CD4-positive, alpha-beta memory T cell (primary cell): ENCODE measurements at places on chromosomes 3 and 15.

DNA sequence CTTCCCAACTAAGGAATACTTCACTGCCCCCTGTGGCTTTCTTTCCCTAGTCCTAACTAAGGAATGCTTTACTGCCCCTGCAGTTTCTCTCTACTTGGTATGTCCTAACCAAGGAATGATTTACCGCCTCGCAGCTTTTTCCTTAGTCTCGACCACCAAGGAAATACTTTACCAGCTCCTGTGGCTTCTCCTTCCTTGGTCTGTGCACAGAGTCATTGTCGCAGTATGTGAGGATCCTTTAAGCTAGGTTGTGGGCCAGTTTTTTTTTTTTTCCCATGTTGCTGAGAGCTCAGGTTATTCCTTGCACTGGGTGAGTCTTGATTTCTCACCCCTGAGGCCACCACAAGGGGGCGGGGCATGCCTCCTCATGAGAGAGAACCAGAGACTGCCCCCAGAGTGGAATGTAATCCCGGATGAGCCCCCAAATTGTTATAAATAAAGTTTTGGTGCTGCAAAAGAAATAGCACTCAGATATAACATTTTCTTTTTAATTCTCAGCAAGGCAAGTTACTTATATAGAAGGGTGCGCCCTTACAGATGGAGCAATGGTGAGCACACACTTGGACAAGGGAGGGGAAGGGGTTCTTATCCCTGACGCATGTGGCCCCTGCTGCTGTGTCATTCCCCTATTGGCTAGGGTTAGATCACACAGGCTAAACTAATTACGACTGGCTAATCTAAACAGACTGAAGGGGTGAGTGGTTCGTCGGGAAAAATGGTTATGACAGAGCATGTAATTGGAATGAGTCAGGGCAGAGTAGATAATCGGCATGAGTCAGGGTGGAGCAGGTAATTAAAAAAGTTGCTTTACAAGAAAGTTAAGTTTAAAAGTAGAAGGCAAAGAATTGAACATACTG, 27.0 kb downstream of the NDUFB4 start:
- DNase-seq: peak; percentile 5

DNA sequence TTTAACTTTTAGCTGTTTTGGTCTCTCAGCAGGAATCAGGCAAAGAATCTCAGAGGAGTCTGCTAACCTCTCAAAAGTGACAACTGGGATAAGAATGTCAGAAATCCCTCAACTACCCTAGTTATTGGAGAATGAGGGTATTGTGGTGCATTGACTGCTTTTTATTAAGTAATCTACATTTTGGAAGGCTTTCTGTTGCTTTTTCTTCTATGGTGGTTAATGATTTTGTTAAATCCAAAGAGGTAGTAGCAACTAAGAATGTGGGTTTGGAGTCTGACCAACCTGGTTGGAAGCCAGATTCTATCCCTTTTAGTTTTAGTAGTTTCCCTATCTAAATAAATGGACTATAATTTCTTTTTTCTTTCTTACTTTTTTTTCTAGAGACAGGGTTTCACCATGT, 94.7 kb upstream of the RNF7 start:
- DNase-seq: no peak

DNA sequence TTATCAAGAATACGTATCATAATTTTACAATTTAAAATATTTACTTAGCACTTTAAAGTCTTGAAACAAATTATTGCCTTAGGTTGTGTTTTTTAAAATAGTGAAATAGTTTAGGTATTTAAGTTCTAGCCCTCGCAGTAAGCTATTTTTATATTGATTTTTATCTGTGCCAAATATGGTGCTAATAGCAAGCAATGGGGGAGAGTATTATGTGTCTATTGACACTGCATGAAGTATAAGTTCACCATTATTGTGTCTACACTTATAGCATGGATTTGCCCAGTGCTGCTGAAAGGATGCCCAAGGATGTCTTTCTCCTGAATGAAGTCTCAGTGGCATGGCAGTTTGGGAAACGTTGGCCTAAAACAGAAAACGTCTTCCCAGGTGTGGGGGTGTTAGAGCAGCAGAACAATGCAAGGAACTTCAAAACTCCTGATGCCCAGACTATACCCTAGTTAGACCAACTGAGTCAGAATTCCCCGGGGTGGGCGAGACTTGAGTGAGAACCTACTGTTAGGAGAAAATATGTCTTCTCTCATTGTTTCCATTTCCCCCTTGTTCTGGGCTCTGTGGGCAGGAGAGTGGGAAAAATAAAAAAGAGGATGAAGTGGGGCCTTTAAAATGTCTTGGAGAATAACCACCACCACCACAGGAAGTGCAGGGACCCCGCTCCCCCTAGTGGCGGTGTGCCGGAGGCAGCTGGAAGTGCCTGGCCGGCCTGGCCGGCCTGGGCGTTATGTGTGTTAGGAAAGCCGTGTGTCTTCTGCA, 104.2 kb upstream of the SLC7A14 start:
- DNase-seq: peak; percentile 12

DNA sequence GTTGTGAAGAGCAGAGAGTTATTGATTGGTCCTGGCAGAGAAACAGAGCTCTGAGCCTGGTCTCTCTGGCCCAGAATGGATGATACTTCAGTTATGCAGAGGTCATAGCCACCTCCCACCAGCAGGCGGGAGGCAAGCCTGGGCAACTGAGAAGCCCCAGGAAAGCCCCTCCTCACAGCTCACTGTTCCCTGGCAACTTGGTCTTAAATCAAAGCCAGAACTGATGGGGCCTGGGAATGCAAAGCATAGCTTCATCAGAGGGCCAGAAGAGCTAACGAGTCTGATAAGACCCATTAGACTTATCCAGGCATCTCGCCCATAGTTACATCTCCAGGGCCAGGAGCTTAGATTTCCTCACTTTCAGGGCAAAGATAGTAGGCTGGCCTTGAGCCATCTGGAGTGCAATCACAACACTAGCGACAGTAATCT, 5.5 kb upstream of the COLQ start:
- no peak for DNase-seq

DNA sequence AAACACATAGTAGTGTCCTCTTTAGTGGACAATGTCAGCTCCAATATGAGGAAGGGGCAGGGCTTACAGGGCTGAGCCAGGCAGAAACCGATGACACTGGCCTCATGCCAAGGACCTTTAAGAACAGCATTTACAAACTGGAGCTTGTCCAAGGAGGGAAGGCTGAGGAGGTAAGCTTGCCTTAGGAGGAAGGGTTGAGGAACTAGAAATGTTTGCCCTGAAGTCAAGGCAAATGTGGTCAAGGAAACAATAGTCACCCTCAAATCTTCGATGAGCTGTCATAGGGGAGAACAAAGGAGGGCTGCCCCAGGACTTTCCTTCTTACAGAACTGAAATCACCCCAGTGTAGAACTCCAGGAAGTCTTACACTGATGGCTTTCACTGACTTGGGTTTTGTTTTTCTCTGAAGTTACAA, 136.4 kb downstream of the LIPC start:
- no peak for DNase-seq

DNA sequence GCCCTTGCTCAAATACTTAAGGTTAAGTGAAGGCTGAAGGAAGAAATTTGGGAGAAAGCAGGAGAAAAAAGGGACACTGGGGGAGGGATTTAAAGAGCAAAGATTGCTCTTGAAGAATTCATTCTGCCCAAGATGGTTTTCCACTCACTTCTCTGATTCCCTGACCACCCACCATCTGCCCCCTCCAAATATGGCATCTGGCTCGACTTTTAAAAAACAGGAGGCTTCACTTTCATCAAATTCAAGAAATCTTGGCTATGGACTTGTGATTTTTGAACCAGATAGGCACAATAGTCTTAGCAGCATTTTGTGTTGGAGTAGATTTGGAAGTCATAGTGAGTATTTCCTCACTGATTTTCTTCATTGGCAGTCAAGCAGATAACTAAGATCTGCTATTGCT, 574.4 kb upstream of the SUCLG2 start:
- no peak for DNase-seq

DNA sequence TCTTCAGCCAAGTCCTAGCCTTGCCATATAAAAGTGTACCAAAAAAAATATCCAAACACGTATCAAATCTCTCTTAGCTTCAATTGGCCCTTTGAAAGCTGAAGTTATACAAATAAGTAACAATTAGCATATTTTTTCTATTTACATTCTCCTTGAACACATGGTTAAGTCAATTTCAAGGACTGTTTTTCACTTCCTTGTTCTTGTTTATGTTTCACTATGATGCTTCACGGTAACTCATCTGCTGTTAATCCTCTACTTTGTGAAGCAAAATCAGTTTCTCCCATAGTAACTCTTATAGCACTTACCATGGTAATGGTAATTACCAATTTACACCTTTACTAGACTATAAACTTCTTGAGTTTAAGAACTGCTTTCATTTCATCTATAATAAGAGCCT, 10.6 kb upstream of the SPRED1 start:
- DNase-seq: no peak

DNA sequence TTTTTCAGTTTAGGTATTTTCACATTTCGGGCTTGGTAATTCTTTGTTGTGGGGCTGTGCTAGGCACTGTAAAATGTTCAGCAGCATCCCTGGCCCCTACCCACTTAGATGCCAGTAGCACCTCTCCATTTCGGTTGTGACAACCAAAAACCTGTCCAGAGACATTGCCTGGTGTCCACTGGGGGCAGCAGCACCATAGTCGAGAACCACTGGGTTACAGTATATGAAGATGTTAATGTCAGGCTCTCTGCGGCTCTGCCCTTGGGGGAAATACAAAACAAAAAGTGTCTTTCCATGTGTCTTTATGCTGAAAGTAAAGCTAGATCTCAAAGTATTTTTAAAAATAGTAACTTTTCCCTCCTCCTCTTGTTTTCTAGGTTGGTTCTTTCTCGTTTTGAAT, 177.2 kb downstream of the ITPR1 start:
- no peak for DNase-seq

- no peak for DNase-seq
Measured at GRCh38 chr3:132038198-132038825, 3.5 kb upstream of the CPNE4 start.

DNA sequence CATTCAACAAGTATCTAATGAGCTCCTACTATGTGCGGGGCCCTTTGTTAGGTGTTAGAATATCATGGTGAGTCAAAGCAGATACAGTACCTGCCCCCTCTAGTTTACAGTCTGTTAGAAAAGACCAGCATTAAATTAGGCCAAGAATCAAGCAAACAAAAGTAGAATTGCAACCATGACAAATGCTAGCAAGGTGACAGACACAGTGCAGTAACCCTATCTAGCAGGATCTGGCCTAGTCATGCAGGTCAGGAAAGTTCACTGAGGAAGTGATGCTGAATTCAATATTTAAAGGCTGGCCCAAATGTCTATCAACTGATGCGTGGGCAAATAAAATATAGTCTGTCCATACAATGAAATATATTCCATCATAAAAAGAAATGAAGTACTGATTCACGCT, 200.7 kb downstream of the RORA start:
- DNase-seq: no peak

- no peak for DNase-seq
Measured at GRCh38 chr3:134255404-134255803, 4.7 kb upstream of the RYK start.

GRCh38 chr15:57375827-57376695, at the start of gene CGNL1:
Gene CGNL1, plus strand, starts transcription at chr15:57376505. Its CDS starts 61,495 bp downstream, at chr15:57438000.
- DNase-seq: no peak

DNA sequence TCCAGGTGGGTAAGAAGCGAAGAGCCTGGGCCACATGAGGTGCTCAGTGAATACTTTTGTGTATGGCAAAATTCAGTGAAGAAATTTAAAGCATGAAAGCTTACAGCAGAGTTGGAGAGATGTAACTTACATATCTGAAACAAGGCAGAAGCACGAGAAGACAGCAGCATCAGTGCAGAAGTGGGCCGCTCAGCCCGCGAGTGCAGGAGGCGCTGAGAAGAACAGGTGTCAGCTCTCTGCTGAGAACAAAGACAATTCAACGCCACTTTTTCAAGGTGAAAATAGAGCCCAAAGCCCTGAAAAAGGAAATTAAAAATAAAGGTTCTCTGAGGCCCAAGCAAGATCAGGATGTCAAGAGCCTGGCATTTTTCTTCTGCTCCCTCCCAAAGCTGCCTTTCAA, 58.3 kb downstream of the RBPMS2 start:
- no peak for DNase-seq

DNA sequence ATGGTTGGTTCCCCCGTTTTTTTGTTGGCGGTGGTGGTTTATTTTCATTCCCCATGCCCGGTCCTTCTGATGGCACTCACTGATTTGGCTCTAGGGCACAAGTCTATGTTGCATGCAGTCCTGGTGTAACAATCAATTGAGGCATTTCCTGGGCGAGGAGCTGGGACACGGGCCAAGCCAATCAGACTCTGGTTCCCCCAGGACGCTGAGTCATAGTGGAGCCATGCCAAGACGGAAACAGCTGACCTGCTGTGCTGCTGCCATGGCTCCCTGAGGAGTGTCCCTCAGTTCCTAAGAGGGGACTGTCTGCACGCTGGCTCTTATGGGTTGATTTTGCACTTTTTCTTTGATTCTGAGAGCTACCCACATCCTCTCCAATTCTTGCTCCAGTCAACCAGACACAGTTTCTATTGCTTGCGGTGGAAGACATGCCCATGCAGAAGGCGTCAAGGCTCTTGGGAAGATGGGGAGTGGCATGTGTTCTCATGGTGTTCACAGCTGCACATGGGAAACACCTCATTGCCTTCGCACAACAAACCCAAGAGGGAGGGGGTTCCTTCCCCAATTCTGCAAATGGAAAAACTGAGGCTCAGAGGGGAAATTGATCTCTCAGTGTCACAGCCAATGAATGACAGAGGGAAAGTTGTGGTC, 28.3 kb upstream of the ALDH1L1 start:
- no peak for DNase-seq

DNA sequence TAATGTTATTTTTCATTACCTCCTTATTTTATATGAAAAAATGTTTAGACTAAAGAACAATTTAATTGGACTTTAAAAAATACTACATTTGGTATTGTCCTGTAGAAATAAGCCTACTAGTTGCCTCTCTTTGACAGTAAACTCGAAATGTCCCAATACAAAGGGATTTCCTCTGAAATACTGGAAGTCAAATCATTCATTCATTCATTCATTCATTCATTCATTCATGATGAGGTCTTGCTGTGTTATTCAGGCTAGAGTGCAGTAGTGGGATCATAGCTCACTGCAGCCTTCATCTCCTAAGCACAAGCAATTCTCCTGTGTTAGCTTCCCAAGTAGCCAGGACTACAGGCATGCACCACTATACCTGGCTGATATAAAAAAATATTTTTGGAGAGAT, 50.6 kb upstream of the PYGO1 start:
- DNase-seq: no peak

GRCh38 chr15:91259077-91259476, 159.0 kb downstream of the SV2B start:
- no peak for DNase-seq

DNA sequence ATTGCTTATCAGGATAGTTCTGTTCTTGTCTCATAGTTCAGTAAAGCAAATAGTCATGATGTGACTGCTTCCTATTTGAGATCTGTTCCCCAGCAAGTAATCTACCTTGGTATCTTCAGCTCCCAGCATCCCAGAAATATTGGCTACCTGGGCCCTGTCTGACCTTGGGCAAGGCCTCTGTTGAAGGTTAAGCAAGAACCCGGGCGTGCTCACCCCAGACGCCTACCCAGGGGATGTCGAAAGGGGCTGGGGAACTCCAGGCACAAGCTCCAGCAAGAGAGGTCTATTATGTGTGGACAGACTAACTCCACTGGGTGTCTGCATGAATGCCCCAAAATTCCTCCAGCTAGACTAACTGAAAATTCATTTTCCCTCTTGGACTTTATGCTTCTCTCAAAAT, 37.3 kb upstream of the IGF1R start:
- DNase-seq: no peak

GRCh38 chr15:101092156-101092866, 159.5 kb downstream of the CHSY1 start:
- no peak for DNase-seq
